ENCODE measurements at places on chromosomes 7 and 10.

- no peak for DNase-seq
Observed at GRCh38 chr10:86234541-86235270, 131.9 kb downstream of the GRID1 start.

GRCh38 chr7:94409200-94409948 is 14.7 kb downstream of the COL1A2 start:
- no peak for DNase-seq

DNA sequence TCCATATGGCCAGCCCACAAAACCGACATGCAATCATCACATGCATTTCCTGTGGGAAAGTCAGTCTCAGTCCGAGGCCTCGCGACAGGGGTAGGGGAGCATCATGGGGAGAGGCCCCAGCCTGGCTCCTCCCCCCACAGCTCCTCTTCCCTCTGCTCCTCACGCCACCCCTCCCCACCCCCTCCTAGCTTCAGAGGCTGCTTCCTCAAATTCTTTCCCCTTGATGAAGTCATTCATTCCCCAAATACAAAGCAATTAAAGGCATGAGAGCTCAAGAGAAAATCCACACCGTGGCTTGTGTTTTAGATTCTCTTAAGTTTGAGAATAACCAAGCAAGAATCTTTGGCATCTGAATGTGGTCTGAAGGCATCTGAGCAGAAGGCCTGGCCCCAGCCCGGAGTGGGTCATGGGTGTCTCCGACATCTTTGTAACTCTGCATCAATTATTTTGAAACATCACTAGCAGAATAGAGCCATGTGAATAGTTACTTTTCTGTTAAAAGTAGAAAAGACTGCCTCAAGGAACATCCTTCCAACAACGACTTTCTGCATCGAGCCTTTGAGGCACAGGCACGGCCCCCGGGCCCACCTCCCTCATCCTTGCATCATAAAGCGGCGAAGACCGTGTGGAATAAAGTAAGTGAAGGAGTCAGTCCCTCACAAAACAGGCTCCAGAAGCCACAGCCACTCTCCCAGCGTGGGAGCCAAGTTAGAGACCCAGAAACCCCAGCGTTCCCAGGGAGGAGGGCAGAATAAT is 90.9 kb downstream of the DIP2C start:
- no peak for DNase-seq

GRCh38 chr7:6090738-6091505 is 59.7 kb downstream of the ANKRD61 start:
- no peak for DNase-seq

GRCh38 chr7:133999178-133999577 is 128.0 kb upstream of the LRGUK start:
- no peak for DNase-seq
